ENCODE measurements at places on chromosomes 7 and 10.

- no peak for DNase-seq
These were observed 166.3 kb downstream of the ARHGAP12 start for GRCh38 chr10:31762316-31762715.

DNA sequence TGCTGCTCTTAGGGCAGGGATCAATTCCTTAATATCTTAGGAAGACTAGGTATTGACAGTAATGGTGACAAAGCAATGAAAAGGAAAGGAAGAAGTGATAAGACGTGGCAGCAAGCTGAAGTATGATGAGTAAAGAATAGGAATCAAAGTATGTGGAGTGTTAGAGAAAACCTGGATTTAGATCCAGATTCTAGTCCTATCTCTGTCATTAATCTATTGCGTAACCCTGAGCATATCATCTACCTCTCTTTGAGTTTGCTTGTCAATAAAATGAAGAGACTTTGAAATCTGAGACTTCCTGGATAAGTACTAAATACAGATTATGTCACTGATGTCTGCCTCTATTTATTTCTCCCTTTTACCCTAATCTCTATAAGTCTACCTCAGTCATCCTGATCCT lies 89.2 kb downstream of the PTEN start:
- DNase-seq, result no peak

- DNase-seq, result no peak
These were observed 536.1 kb upstream of the AUTS2 start for GRCh38 chr7:69062020-69062765.

DNA sequence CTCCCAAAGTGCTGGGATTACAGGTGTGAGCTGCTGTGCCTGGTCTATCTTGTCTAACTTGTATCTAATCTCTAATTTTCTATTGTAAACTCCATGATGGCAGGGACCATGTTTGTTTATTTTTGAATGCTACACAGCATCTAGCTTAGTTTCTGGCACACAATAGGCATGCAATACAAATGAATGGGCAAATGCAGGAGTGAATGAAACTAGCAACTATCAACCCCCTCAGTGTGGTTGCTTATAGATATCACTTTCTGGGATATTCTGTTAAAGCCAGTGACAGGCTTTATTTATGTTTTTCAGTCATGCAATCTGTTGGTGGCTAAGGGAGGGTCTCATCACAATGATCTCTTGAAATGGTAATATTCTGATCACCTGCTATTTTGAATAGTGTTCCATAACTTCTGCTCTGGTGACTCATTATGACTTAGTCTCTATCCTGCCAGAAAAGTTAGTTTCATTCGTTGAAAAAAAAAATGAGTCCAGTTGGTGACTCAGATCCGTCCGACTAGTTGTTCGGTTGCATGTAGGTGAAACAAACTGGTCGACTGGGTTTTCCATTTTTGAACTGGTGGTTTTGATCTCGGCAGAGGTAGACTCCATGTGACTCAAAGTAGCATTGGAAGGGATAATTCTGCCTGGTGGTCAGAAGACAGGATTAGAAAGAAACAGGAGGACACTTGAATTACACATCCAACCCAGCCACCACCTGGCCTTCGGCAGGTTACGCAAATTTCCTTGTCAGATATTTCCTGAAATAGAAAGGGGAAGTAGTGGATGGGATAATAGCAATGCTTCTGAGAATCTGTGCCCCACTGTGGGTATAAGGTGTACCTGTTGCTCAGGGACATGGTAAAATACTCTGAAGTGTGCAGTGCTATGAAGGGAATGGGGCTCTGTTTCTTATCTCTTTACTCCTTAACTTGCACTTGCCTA lies 76.8 kb downstream of the GATA3 start:
- no peak for DNase-seq

- no peak for DNase-seq
These were observed 497.9 kb upstream of the GALNT17 start for GRCh38 chr7:70634071-70634470.

DNA sequence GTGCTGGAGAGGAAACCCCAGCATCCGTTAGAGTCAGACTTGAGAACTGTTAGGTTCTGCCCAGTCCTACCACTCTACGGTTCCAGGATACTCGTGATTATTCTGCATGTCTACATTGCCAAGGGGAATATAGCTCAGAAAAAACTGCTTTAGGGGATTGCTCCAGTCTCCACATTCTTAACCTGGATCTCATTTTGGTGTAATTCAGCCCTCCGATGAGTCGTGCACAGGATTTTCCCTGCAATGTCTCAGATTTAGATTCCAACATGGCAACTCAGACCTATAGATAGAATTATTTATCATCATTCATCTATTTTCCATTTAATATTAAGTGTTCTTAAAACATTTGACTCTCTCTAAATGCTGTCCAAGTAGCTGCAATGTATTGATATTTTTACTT lies 121.1 kb upstream of the ZEB1 start:
- no peak for DNase-seq

DNA sequence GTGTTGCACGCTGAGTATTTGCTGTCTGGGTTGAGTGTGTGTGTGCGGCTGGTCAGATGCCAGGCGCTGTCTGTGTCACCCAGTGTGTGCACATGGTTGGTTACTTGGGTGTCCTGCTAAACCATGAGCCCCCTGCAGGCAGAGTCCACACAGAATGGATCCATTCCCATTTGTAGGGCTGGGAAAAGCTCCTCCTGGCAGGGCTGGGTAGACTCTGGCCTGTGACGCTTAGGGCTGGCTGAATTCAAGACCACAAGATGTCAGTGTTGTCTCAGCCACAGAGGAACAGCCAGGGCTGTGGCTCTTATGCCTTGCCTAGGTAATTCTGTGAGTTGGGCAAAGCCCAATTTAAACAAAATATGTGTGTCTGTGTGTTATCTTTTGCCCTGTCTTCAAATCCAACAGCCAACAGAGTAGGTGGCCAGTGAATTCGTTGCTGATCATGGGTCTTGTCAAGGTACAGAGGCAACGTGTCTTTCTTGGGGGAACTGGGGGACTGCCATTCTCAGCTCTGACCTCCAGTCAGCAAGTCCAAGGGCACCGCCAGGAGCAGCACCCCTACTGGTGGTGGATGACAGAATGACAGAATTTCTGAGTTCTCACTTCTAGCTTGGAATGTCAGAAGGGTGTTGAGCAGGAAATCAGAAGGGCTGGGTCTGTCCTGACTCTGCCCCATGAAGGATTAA lies 285.1 kb downstream of the CCSER2 start:
- DNase-seq, result no peak

GRCh38 chr7:27262121-27262520 lies 19.5 kb downstream of the EVX1 start:
- no peak for DNase-seq

GRCh38 chr10:108911814-108912541 lies 1011.3 kb downstream of the XPNPEP1 start:
- DNase-seq, result no peak

- no peak for DNase-seq
These were observed 162.2 kb downstream of the AOAH start for GRCh38 chr7:36562121-36562520.

DNA sequence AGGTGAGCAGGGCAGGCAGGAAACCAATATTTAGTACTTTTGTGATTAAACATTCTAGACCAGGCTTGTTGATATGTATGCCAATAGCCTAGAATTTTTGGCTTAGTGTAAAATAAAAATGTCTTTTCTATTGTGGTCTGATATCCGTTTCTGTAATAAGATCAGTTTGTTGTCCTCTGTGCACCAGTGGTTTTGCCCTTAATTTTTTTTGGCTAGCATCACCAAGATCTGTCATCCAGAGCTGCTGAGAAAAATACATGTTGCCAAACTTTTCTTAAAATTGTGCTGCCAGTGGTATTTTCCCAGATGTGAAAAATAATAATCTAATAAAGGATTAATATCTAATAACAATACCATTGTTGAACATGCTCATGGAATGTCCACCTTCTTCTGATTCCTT lies 115.6 kb downstream of the TWIST1 start:
- DNase-seq, result no peak

DNA sequence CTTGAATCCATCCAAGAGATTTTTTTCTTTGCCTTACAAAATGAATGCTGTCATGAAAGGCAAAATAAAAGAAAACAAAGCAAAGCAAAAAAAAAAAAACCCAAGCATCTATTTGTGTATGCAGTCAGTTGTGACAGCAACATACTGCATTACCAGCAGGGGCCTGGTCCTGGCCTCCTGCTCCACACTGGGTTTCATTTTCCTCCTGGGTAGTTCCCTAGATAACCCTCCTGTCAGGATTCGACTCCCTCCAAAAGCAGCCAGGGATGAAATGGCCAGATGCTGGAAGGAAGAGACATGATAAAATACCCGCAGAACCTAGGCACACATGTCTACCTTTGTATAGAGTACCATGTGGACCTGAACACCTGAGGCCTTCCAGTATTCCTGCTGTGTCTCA lies 148.6 kb downstream of the NRCAM start:
- no peak for DNase-seq

GRCh38 chr7:26409661-26410547 lies 118.2 kb downstream of the SNX10 start:
- no peak for DNase-seq

GRCh38 chr7:142519079-142520078 lies 229.9 kb upstream of the PRSS1 start:
- no peak for DNase-seq

DNA sequence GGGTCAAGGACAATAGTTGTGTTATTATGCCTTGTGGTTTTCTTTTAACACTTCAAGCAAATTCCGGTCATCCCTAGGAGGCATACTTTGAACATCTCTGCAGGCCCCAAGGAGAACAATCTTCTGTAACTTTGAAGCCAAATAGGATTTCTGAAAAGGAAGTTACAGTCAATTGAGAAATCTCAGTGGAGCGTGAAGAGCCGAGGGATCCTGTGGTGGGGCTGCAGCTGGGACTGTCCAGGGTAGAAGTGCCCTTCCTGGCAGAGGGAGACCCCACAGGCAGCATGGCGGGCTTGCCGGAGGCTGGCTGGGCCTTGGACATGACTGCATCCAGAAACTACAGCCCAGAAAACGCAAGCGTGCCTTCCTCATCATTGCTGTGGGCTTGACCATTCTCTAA lies 179.7 kb downstream of the PTPN20 start:
- DNase-seq, result no peak

DNA sequence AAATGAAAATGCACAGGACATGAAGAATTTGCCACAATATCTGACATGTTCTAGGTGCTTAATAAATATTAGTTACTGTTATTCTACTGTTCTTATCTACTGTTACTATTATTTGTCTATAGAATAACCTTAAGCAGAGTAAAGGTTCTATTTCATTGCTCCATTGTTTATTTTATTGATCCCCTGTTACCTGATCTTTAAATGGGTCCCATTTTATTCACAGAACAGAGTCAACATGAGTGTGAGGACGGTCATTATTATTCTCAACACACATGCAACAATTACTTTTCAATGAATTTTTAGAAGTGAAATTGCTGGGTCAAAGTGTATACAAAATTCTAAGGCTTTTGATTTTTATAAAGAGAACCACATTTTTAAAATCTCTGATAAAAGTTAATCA lies 186.9 kb downstream of the AHR start:
- DNase-seq, result no peak

GRCh38 chr10:49111320-49111698 lies 4.0 kb downstream of the VSTM4 start:
- DNase-seq, result no peak

GRCh38 chr10:132612571-132613504 lies 75.3 kb downstream of the INPP5A start:
- DNase-seq, result no peak

- DNase-seq, result no peak
These were observed 200.2 kb downstream of the ELMO1 start for GRCh38 chr7:37248396-37248861.

GRCh38 chr10:99743841-99744240 lies 11.8 kb downstream of the CUTC start:
- no peak for DNase-seq

GRCh38 chr7:27991006-27991528 lies 189.5 kb downstream of the JAZF1 start:
- DNase-seq, result no peak

DNA sequence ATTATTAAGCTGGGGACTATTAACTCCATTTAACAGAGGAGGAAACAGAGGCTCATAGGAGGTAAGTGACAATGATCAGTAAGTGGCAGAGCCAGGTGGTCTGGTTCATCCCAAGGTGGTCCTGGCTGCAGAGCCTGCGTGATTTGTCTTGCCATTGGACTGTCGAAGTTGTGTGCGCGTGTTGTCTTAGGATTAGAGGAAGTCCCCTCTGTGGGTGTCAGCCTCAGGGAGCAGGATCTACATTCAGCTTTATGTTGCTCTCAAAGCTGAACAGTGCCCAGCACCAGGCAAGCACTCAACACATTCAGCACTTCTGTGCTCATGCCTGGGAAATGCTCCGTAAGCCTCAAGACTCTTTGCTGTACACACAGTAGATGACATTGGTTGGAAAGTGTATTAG lies 139.5 kb downstream of the HERPUD2 start:
- DNase-seq, result no peak
